Kidney (tissue), 22 donors: ENCODE measurements at places on chromosomes 2 and 18.

- DNase-seq, result no peak
Measured at GRCh38 chr2:127558911-127559310, 23.4 kb downstream of the MYO7B start.

DNA sequence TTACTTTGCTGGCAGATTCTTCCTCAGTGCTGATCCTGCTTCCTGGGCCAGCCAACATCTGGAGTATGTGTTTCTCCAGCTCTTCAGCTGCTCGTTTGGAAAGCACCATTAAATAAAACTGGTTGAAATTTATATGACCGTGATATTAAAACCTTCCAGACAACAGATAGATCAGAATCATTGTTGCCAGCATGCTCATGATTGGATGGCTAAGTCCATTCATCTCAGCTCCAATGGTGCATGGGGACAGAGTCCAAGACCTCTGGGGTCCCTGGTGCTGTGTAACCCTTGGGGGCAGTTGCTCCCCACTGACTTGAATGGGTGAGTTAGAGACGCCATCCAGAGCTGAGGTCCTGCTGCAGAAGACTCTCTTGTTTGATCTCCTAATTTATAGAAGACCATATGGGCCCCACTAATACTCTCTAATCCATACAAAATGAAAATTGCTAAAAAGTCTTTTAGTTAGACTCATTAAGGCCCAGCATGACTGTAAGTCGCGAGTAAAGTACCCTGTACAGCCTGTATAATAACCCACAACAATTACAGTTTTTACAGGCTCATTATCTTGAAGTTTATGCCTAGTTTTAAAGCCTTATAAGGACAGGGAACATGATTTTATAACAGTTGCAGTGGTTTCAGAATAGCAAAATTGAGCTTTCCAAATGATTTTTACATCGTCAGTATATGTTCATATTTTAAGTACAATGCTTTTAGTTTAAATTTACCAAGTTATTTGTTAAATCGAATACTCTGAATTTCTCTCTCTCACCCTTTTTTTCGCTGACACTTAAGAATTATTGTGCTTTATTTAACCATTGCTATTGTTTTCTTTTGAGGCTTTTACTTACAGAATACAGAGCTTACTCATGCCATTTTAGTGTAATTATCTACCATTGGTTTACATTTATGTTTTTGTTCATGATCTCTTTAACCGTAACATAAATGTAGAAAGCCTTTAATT is 60.0 kb downstream of the CABLES1 start:
- no peak for DNase-seq

DNA sequence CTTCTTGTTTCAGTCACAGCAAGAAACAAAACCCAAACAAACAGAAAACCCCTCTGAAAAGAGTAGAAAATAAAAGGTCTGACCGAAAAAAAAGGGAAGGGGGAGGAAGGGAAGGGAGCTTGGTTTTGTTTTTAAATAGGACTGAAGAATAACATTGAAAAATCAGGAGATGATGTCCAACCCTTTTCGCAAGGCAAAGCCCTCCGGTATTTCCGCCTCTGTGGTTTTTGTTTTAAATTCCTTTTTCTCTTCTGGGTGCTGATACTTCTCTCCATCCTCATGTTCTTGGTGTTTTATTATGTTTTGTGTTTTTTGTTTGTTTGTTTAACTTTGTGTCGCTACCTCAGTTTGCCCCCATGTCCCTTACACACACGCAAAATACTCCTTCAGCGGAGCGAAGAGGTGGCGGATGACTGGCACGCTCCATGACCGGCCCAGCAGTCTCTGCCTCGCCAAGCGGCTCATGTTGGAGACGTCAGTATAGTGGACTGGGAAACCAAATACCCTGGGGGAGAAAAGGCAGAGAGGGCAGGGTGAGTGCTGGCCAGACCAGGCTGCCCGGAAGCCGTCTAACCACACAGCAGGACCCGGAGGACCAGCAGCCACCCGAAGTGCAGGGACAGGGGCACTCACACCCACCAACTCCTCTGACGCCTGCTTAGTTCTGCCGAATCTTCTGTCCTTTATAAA is 65.7 kb upstream of the POMC start:
- DNase-seq, result peak; percentile 25

DNA sequence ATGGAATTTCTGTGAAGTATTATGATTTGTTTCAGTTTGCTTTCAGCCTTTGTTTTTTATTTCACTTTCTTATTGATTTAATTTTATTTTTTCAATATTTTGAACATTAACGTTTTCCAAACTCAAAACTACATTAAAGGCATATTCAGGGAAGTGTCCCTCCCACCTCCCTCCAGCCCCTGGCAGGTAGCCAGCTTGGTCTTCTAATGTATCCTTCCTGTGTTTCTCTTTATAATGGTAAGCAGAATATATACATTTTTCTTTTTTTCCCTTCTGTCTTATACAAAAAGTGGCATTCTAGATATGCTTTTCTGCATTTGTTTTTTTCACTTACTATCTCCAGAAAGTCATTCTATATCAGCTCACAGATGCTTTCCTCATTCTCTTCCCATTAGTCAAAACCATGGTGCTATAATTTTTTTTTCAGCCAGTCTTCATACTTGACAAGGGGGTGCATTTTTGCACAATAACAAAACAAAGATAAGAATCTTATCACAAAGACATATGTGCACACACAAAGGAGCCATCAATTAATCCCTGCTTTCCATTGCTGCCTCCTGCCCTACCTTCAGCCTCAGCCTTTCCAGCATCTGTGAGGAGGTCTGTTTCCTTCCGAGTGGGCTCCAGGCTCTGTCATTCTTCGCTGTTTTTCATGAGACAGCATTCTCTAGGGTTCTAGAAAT is 33.7 kb upstream of the TMEM177 start:
- peak; percentile 22 for DNase-seq

- no peak for DNase-seq
Measured at GRCh38 chr2:105338020-105338385, 663 bp downstream of the C2orf49 start.

GRCh38 chr2:106012591-106013347 is 181.3 kb downstream of the UXS1 start:
- no peak for DNase-seq

DNA sequence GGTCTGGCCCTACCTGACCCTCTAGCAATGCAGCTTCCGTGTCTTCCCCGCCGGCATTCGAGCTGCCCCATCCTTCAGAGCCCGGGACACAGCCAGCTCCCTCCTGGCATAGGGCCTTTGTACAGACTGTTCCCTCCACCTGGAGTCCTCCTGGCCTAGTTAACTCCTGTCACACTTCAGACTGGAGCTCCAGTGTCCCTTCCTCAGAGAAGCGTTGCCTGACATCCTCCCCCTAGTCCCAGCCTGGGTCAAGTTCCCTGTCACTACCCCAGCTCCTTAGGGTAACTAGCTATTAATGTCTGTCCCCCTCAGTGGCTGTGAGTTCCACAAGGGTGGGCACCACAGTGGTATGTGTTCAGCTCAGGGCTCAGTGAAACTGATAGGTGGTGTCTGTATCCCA is 45.5 kb upstream of the LOXHD1 start:
- DNase-seq, result peak; percentile 63

- no peak for DNase-seq
Measured at GRCh38 chr2:214014551-214015220, 396.2 kb upstream of the VWC2L start.

- DNase-seq, result peak; percentile 14
Measured at GRCh38 chr2:148875387-148876051, 492 bp downstream of the KIF5C start.

GRCh38 chr2:26185304-26185928 is 12.5 kb downstream of the GAREM2 start:
- no peak for DNase-seq

DNA sequence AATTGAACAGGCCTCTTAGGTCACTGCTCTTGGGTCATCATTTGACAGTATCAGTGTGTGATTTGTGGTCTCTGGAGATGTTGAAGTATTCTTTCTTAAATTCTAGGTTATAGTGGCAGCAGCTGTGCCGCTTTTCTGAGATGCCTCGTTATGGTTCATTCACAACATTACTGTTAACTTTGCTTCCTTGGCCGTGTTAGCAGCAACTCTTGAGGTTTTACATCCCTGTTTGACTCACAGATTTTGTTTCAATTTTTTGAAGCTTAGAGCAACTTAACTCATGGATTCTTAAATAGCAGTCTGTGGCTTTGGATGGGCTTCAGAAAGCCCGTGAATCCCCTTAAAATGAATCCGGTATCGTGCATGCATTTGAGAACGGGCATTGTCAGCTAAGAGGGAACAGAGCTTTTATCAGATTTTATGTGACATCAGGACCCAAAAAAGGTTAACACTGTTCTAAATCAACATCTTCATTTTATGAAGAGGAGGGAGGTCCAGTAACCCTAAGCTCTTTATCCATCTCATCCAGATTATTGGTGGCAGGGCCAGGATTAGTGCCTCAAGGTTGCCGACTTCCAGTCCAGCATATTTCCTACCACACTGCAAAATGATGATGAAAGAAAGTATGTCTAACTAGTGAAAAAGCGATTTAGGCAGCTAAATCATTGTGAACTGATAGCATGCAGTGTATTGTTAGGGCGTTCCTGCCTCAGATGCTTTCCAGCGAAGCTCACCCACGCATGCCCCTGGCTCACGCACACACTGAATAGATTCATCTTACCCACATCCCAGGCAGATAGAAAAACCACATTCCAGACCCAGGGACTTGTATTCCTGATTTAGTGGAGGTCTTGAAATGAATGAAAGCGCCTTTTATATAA is 5.1 kb downstream of the TRIB2 start:
- peak; percentile 42 for DNase-seq

- DNase-seq, result no peak
Measured at GRCh38 chr2:112915300-112916144, 4.6 kb downstream of the IL37 start.

DNA sequence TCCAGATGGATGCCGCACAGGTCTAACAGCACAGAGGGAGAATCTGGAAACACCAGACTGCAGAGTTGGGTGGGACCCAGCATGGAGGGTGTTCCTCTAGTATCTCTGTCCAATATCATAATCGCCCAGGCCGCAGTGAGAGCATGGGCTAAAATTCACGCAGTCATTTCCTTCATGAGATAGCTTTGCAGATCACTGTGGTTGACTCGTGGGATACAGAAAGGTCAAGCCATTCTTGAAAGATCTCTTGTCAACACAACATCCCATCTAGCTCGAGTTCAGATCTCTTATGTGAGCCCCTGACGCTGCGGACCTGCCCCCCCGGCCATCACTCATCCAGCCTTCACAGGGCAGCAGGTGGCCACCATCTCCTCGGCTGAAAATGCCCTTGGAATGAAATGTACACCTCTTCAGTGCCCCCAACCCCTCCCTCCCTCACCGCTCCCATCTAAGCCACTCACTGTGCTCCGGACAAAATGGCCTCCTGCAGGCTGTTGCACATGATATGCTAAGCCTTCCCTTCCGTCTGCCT is 45.9 kb downstream of the FOSL2 start:
- no peak for DNase-seq

DNA sequence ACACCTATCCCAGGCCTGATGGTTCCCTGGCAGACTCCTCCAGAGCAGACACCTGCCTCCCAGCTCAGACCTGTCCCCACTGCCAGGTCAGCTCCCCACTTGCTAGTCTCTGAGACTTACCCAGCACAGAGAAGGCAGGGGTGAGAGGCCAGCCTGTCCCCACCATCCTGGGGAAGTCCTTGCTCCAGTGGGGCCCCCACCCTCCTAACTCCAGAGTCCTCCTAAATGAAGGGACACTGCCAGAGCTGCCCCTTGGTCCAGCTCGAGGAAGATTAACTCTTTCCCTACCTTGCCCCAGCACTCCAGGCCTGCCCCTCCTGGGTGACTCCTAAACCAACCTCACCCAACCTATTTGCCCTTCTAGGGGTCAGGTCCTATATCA is 30.4 kb upstream of the TNS1 start:
- DNase-seq, result no peak

DNA sequence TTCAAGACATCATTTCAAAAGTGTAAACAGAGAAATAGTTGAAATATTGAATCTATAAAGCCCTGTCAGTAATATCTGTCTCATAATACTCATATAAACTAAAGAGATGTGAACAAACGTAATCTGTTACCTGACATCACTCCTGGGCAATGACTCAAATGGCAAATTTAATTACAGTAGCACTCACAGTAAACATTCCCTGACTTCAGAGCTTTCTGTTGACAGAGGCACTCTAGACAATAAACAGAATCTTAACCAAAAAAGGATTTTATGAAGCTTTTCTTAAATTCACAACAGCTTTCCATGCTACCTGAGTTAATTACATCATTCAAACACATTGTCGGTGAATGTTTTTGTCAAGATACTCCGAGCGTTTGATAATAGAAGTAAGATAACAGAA is 128.1 kb upstream of the PDE1A start:
- no peak for DNase-seq

- DNase-seq, result no peak
Measured at GRCh38 chr2:69554981-69555380, 88.6 kb downstream of the AAK1 start.

- DNase-seq, result no peak
Measured at GRCh38 chr2:8661736-8662135, 20.1 kb upstream of the ID2 start.

DNA sequence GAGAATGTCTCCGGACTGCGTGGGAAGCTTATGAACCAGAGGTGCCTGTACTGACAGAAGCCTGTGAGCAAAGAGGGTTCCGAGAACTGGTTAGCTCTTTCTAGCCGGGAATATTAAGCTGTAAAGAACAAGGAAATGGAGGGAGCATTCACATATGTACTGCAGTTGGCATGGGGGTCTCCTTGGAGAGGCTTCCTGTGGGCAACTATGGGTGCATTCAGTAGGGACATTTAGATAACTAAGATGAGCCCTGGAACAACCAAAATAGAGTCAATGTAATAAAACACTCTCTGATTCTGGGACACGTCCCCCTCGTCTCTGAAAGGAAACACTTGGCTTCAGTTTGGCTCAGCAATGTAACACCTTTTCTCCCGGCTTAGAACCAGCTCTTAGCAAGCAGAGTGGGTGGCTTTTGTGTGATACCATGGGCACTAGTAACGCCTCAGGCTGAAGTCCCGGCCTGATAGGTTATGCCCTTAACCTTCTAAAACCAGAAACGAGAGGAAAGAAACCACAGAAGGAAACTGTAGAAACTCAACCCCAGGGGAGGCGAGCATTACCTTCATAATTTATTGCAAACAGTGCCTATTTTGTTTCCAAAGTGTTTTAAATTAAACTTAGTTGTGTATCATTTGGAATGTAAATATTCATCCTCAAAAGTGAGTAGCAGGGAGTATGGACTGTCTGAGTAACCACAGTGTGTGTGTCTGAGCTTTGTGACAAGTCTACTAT is 48.8 kb upstream of the LPIN2 start:
- peak; percentile 69 for DNase-seq

GRCh38 chr2:202613479-202613878 is 21.3 kb upstream of the FAM117B start:
- DNase-seq, result no peak

GRCh38 chr2:10145519-10146357 is 23.2 kb downstream of the RRM2 start:
- no peak for DNase-seq
